ENCODE measurements at places on chromosomes 11 and 22.

- DNase-seq = no peak
Measured at GRCh38 chr22:30291058-30291892, 2.0 kb upstream of the CASTOR1 start.

- DNase-seq = no peak
Measured at GRCh38 chr11:26730414-26731083, 8.7 kb upstream of the SLC5A12 start.

- DNase-seq = no peak
Measured at GRCh38 chr11:76263657-76264056, 57.4 kb upstream of the WNT11 start.

- DNase-seq = no peak
Measured at GRCh38 chr11:39174196-39174595, 2285.3 kb downstream of the LRRC4C start.

DNA sequence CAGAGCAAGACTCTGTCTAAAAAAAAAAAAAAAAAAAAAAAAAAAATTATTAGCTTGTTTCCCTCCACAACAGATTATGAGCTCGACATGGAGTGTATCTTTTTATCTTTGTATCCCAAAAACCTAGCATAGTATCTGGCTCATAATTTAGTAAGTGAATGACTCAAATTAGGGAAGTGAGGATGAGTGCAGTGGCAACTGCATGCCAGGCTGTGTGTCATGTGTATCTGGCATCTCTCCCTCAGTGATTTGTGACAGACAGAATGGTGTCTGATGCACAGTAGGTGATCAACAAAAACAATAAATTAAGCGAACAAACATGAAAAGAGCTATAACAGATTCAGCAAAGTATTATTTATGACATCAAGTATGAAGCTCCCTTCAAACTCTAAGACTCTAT, 7.2 kb downstream of the STK33 start:
- DNase-seq = peak; percentile 42

GRCh38 chr22:30562366-30562765, 12.1 kb downstream of the GAL3ST1 start:
- no peak for DNase-seq

DNA sequence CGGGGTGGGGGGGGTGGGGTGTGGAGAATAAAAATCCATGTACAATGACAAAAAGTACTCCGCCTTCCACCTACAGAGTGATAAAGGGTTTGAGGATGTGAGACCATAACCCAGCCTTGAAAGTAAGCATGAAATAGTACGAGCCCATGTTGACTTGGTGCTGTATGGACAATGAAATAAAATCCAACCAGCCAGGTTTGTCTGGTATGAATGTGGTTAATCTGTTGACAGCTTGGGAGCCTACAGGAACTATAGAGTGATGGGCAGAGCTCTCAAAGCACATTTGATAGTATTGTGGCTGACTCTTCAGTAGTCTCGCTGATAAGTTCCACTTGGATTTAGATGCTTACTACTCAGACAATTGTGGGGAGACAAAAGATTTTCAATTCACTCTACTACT, 48.8 kb upstream of the CD44 start:
- DNase-seq = no peak

DNA sequence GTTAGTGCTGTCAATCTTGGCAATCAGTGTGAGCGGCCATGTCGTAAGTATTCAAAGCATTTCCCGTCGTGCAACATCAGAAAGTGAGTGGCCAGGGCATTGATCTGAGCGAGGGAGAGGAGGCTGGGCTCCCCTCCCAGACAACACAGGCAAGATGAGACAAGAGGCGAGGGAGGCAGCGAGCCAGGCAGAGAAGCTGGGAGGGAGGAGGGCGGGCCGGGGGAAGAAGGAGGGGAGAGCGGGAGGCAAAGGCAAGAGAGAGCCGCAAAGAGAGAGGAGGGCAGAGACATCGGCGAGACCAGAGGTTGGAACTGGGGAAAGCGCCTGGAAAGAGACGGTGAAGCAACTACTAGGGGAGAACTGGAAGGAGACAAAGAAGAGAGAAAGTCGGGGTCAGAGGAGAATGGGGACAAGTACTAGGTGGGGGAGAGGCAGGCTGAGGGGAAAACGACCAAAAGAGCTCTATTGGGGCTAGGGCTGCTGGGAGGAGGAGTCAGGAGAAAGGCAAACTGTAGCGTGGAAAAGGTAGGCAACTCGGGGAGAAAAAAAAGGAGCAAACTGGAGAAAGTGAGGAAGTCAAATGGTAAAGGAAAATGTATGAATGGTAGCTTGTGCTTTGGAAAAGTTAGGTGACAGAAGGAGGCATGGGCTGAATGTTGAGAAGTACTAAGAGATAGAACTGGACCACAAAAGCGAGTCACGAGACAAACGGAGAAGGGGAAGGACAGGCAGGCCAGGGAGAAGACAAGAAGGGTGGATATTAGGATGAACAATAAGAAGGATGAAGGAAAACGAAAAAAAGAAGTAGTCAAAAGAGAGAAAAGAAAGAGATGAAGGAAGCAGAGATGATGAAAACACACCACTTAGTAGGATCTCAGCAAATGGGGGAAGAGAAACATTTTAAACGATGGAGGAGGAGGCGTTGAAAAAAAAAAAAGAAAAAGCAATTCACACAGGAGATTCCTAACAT, 130.5 kb upstream of the C11orf58 start:
- peak; percentile 80 for DNase-seq

DNA sequence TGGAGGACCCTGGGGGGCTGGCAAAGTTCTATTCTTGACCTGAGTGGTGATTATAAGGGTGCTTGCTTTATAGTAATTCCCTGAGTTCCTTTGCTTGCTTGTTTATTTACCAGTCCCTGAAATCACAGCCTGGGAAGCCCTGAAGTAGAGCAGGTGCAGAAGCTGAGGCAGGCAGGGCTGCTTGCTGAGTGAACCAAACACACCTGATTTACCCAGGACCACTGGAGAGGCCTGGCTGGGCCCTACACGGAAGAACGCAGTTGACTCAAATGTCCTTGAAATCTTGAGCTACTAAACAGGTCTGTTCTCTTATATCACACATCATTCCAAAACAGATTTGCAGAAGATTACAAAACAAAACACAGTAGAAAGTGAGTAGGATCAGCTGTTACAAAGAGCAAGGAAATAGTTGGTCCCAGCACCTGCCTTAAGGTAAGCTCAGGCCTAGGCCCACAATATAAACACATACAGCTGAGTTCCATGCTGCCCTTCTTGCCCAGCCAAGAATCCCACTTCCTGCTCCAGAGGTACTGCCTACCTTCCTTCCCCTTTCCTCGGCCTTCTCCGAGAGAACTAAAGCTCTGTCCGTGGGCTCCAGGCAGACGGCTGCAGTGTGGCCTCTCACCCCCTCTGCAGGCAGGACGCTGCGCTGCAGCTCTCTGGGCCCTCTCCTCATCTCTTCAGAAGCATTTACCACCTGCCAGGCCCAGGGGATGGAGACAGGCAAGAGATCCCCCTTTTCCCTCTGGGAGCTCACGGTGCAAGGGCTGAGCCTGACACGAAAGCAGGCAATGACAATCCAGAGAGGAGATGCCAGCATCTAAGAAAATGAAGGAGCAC, 46.1 kb upstream of the SCUBE2 start:
- peak; percentile 19 for DNase-seq

- no peak for DNase-seq
Measured at GRCh38 chr22:18059094-18059417, 18.7 kb upstream of the PEX26 start.

DNA sequence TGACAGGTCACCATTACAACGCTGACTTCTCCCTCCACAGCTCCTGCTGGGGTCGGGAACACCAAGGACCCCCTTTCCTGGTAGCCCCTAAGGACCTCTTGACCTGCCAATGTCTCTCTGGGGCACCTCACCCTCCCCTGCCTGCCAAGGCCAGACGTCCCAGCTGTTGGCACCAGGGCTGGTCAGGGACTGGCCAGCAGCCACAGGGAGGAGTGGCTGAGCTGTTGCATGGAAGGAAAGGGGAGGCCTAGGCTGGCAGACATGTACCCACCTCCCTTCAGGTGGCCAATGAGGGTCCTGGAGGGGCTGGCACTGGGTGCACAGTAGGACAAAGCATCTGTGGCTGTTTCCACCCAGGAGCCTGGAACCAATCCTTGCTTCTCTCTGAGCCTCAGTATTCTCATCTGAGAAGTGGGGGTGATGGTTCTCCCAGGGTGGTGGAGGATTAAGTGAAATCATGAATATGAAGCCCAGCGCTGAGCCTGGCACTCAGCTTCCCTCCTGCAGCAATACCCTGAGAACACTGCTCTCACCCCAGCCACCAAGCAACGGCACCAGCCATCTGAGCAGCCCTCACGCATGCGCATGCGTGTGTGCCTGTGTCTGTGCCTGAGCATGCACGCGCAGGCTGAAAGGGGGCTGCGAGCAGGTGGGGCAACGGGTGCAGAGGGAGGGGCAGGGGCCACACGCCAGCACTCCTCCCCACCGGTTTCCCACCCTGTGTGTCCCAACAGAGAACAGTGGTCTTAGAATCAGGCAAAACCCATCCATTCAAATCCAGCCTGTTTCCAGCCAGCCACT, 5.9 kb downstream of the KCNJ4 start:
- DNase-seq = no peak

- DNase-seq = no peak
Measured at GRCh38 chr22:29470159-29470855, 9.7 kb upstream of the NEFH start.

GRCh38 chr22:31075961-31076360, 5.2 kb upstream of the SMTN start:
- DNase-seq = no peak

DNA sequence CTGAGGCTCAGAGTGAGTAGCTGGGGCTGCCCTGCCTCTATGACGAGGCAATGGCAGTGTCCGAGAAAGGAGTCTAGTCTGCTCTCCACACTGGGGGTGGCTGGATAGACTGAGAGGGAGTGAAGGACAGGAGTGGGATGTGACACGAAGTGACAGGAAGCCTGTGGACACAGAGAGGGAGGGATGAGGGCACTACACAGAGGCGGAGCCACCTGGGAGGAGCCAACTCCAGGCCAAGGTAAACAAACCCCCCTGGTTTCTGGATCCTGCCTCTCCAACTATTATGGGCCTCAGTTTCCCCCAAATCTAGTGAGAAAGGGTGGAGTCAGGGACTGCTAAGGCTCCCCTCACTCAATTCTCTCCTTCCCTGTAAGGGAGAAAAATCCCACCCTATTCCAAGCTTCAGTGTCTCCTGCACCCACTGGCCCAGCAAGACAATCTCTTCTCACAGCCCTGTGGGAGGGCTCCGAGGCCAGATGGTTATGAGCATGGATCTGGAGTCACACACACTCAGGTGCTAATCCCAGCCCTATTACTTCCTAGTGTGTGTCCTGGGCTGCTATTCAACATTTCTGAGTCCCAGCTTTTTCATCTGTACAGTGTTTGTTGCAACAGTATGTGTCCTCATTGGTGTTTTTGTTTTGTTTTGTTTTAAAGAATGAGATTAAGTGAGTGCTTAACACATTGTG, 24.9 kb downstream of the ASPHD2 start:
- no peak for DNase-seq

- no peak for DNase-seq
Measured at GRCh38 chr11:119678351-119678750, 50.6 kb downstream of the NECTIN1 start.

- DNase-seq = peak; percentile 21
Measured at GRCh38 chr22:39248254-39248653, 3.5 kb upstream of the PDGFB start.

- no peak for DNase-seq
Measured at GRCh38 chr11:87463486-87464102, 425.9 kb downstream of the TMEM135 start.

- no peak for DNase-seq
Measured at GRCh38 chr11:134248910-134249480, 4.2 kb downstream of the THYN1 start.

GRCh38 chr11:124717421-124717785, 22.3 kb upstream of the NRGN start:
- no peak for DNase-seq

GRCh38 chr22:49289822-49290679, 537.6 kb downstream of the BRD1 start:
- no peak for DNase-seq

DNA sequence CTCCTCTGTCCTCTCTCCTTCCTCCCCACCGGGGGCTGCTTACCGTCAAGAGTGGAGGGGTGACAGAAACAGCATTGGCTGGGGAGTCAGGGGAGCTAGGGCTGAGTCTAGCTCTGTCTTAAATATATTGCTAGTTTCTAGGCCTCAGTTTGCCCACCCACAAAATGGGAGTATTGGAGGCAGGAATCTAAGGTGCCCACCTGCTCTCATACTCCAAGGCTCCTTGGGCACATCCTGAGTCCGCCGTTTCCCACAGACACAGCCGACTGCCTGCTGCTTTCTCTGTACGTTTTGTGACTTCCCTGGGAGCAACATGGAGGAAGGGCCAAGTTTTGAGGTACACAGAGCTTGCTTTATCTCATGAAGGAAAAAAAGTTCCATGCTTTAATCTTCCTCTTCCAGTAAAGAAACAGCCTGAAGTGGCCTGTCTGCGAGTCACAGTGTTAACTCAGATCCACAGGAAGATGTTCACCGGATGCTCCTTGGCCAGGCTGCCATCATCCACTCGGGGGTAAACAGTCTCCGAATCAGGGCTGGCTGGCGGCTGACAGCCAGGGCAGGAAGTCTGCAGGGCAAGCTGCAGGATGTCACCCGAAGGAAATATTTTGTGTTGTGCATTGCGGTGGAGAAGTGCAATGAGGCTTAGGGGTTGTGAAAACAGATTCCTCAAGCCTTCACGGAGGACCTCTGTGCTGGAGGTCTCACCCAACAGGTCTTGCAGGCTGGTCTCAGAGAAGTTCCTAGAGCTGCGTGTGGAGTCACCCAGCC, 11.0 kb upstream of the CERK start:
- no peak for DNase-seq
